ENCODE measurements at places on chromosomes 2 and 18.
A peak's percentile ranks its signal among the peaks of the same experiment; 100 is the strongest.

DNA sequence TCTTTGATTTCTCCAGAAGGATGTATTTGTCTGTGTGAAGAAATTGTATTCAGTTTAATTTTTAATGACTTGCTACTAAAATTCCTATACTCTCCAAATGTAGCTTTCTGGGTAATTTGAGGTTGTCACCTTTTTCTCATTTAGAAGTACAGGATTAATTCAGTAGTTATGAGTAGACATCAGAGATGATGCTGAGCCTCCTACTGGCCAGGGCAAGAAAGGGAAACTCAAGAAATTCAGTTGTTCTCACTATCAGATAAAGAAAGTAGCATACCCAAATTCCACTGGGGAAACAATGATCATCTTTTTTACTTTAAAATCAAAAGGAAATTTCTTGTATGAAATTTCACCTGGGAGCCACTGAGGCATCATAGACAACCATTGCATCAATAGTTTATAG is 199.4 kb downstream of the SATB2 start:
- DNase-seq: no peak

- DNase-seq: no peak
Observed at GRCh38 chr2:197248001-197248401, 62.6 kb downstream of the ANKRD44 start.

- DNase-seq: no peak
Observed at GRCh38 chr2:17303521-17303920, 214.7 kb downstream of the RAD51AP2 start.

- peak; percentile 78 for DNase-seq
Observed at GRCh38 chr2:187475499-187476248, 27.6 kb upstream of the CALCRL start.

GRCh38 chr18:73047688-73048087 is 179.9 kb upstream of the NETO1 start:
- DNase-seq: no peak

DNA sequence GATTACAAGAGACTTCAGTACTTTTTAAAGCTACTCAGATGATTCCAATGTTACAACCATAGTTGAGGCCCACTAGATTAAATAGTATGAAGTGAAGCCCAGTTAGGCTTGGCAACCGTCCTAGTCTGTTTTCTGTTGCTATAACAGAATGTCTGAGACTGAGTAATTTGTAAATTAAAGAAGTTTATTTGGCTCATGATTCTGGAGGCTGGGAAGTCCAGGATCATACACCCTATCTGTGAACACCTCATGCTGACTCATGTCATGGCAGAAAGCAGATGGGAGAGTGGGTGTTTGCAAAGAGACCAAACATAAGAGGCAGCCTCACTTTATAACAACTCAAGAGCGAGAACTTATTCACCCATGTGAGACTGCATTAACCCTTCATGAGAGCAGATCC is 63.1 kb downstream of the CCDC150 start:
- no peak for DNase-seq

GRCh38 chr2:26809211-26809610 is 23.4 kb downstream of the CENPA start:
- DNase-seq: no peak

DNA sequence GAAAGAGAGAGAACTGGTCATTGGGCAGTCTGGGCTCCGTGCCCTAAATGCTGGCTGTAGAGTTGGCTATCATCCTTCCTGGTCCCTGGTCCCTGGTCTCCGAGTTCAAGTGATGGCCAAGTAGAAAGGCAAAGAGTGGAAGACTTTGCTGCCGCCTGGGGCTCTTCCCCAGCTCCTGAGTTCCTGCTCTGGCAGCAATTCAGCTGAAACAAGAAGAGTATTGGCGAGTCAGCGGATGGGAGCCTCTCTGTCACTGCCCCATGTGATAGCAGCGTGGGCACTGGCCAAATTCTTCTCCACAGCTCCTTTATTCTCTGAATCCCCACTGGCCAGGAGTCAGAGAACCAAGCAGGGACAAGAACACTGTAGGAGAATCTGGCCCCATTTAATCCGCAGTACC is 351.0 kb upstream of the POU3F3 start:
- no peak for DNase-seq

GRCh38 chr2:207330912-207331311 is 165.2 kb upstream of the KLF7 start:
- DNase-seq: no peak

GRCh38 chr2:152925547-152926448 is 207.4 kb downstream of the ARL6IP6 start:
- peak; percentile 78 for DNase-seq

GRCh38 chr2:73992036-73992435 is 7.3 kb downstream of the TET3 start:
- DNase-seq: no peak
